NCI-H2029 treated with DMSO at 0.1 percent for 48 hours (cell line): ENCODE measurements at places on chromosomes 6 and 20.

DNA sequence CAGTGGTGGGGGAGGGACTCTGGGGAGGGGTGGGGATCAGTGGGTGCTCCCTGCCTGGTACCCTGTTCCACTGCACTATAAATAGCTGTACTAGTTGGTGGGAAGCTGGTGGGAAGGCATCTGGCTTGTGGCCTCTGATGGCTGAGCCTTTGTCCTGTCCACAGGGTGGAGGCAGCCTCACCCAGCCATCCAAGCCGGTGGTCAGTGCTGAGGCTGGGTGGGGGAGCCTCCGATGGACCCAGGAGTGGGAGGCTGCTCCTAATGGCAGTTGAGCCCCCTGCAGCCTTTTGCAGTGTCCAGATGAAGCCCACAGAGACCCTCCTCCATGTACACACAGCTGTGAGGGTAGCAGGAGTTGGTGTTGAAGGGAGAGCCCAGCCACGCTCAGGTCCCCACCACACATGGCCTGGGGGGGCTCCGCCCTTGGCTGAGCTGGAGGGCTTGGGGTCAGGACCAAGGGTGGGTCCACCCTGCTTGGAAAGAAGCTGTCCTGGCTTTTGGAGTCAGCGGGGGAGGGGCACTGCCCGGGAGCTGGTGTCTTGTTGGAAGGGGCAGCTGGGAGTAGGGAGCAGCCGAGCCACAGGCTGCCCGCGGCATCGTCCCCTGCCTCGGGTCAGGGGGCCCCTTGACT, 2.5 kb downstream of the PPDPF start:
- no peak for DNase-seq

DNA sequence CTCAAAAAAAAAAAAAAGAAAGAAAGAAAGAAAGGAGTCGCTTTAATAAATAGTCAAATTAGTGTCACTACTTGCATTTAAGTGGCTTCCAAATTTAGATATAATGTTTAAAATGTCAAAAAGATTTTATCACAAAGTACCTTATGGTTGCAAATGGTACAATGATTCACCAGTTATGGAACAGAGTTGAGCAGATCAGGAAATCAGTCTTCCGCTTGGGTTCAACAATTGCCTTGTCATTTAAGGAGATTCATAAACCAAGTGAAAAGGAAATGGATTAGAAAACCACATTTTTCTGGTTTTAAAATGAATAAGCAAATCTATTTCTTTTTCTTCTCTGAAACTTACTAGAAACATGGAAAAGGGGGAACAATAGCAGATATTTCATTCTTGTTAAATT, 94.8 kb upstream of the PTPRT start:
- no peak for DNase-seq

GRCh38 chr20:23680146-23680545, 8.7 kb downstream of the CST4 start:
- no peak for DNase-seq

DNA sequence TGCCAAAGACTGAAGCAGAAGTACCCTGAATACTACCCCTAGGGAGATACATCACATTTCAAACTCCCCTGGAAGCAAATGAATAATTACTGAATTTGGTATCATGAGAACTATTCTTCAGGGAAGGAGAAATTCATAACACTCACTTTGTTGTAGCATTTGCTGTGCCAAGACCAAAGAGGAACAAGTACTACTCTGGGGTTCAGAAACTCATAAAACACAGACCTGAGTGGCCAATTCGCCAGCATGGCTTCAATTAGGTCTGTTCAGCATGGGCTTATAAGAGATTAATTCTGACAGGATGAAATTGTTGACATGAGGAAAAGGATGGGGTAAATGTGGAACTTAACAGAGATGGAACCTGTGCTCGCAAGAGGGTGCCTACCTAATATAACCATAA, 6.5 kb downstream of the ELOVL5 start:
- DNase-seq = no peak

DNA sequence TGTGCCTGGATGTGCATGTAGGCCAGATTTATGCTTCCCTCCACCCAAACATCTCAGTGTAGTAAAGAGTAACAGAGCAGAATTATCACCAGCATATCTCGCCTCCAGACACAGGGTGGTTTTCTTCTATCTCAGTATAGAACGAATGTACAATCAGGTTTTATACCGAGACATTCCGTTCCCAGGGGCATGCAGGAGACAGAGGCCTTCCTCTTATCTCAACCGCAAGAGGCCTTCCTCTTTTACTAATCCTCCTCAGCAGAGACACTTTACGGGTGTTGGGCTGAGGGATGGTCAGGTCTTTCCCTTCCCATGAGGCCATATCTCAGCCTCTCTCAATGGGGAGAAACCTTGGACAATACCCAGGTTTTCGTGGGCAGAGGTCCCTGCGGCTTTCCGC, 36.4 kb upstream of the MC3R start:
- no peak for DNase-seq

DNA sequence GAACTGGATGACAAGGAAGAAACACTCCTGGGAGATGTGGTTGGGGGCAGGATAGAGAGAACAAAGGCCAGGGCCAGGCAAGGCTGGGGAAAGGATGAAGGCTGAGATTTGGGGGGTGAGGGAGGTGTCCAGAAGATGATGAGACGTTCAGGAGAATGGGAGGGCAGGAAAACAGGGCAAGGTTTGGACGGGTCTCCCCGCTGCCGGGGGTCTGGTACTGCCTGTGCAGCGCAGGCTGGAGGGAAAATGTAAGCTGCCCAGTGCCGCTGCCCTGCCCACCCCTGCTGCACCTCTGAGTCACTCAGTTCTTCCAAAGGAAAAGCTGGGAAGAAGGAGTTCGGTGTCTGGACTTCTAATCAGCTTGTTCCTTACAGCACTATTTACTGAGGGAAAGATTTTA, 130.9 kb downstream of the DTNBP1 start:
- DNase-seq = no peak

DNA sequence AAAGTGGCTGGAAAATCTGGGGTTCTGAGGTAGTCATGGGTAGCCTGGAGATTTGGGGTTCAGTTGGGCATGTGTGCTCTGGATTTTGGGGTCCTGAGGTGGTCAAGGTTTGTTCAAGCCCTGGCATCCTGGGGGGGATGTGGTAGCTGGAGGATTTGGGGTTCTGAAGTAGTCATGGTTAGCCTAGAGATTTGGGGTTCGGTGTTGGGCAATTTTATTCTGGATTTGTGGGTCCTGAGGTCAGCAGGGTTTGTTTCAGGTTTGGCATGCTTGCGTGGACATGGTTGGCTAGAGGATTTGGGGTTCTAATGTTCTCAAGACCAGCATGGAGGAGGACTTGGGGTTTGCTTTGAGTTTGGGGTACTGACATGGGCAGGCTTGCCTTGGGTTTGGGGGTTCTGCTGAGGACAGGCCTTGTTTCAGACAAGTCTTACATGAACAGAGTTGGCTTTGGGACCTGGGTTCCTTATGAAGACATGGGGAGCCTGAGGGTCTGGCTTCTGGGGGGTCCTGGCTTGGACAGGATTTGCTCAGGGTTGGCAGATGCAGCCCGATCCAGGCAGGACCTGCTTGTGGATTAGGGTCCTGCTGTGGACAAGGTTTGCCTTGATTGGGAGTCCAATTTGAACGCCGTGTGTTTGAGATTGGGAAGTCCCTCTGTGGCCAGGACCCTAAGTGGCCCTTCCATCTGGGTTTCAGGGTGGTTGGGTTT, 906 bp downstream of the ANKRD60 start:
- no peak for DNase-seq

GRCh38 chr6:46044881-46045617, 29.4 kb upstream of the CLIC5 start:
- no peak for DNase-seq

DNA sequence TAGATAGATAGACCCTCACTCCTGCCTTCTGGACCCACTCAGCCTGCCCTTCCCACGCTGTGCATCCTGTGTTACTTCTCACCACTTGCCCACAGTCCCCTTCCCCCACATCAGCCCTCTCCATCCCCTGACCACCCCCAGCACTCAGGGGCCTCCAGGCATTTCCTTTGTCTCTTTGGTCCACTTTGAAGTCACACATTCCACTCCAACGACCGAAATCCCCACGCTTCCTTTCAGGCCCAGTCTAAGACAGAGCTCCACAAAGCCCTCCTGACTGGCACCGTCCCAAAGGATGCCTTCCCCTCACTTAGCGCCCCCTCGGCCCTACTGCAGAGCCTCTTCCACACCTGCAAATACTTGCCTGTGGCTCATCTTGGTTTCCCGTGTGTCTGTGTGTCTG, 83.8 kb downstream of the FOXF2 start:
- no peak for DNase-seq

DNA sequence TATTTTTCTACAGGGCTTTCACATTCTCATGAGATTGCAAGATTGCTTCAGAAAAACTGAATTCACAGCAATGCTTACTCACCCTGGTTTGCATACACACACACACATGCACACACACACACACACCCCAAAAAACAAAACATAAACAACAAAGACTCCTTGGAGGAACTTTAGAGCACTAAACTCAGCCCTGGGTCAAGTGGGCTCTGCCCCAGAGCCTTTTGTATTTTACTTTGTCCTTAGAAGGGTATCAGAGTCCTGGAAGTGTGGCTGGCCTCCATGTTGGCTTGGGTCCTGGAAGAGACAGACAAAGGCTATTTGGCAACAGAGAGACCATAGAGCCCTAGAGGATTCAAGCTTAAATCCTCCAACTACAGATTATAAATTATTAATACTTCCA, 8.0 kb upstream of the CST9 start:
- DNase-seq = no peak

- DNase-seq = peak; percentile 99
Observed at GRCh38 chr6:117078624-117079023, 186.7 kb upstream of the VGLL2 start.

DNA sequence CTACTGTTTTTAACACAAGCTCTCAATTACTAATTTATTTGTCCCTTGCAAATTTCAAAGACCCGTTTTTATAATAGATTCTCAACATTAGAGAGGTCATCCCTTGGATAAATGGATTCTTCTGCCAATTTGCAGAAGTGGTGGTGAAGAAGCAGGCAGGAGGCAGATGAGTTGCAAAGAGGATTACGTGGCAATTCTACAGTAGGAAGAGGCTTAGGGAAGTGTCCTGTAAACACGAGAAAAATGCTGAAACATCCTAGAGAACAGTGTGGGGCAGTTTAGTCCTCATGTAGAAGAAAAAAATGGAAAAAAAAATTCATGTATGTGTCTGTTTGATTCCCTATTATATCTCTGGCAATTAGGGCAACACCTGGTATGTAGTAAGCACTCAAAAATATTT, 87.6 kb downstream of the BMP2 start:
- DNase-seq = no peak

DNA sequence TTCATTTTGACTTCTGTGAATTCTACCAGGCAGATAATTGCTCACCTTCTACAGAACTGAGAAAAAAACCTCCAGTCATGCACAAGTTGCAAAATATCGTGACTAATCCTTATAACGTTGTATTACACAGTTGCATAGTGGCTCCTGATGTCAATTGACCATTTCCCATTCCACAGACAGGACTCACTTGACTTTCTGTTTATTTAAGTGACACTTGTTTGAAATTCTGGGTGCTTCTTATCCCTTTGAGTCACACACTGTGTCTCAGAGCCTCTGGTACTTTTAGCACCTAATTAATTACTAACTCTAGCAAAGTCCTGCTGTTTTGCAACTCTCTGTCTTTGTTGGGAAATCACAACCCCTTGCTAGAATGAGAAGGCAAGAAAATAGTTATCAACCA, 16.2 kb upstream of the RSPO3 start:
- DNase-seq = no peak

DNA sequence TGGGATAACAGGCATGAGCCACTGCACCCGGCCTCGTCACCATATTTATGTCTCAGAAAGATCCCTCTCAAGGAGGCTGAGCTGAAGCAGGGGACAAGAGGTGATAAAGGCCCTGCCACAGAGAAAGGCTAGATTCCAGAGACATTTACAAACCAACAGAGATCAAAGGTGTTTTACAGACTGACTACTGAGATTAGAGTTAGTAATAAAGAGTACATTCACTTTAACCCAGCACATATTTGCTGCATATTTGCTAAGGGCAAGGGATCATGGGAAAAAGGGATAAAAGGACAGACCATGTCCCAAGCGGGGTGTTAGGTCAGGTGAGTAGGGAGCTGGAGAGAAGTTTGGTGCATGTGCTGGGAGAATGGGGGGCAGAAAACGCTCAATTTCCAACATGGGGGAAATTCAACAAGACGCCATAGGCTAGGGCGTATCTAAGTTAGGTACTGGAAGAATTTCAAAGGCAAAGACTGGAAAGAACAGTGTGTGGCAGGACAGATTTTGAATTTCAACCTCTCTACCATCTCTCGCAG, 43.8 kb upstream of the SEC63 start:
- DNase-seq = no peak

- DNase-seq = no peak
Observed at GRCh38 chr6:41163419-41163717, 452 bp upstream of the TREM2 start.

GRCh38 chr20:1822564-1823449, 72.4 kb upstream of the SIRPA start:
- no peak for DNase-seq

- DNase-seq = no peak
Observed at GRCh38 chr20:51636123-51636522, 93.6 kb upstream of the NFATC2 start.

DNA sequence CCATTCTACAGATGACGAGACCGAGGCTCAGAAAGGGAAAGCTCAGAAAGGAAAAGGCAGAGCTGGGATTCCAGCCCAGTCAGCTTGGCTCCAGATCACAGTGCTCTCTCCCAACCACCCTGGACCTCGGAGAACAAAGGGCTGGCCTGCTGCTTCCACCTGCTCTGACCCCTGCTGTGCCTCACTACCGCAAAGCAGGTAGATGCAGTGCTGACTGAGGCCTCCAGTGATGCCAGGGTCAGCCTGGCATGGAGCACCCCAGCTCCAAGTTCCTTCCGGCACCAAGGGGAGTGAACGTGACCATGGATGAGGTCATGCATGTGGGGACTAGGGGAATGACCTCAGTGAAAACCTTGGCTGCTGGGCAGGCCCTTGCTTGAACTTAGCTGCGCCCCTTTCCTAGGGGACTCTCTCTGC, 20.7 kb upstream of the TLDC2 start:
- no peak for DNase-seq

DNA sequence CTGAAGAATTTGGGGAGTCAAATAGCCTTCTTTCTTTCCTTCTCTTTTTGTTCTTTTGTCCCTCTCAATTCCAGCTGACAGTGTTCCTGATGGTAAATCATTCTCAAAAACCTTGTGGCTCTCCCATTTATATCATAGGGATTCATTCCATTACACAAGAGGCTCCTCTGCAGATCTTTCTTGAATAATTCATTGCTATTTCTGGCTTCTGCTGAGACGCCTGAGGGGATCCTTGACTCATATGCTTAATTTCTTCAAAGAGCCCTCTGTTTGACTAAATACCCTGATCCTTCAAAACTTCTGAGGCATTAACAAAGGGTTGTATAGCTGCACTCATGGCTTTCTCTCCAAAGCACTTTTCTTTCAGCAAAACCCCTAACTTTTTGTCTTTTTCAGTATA, 289.3 kb downstream of the FARS2 start:
- DNase-seq = no peak

DNA sequence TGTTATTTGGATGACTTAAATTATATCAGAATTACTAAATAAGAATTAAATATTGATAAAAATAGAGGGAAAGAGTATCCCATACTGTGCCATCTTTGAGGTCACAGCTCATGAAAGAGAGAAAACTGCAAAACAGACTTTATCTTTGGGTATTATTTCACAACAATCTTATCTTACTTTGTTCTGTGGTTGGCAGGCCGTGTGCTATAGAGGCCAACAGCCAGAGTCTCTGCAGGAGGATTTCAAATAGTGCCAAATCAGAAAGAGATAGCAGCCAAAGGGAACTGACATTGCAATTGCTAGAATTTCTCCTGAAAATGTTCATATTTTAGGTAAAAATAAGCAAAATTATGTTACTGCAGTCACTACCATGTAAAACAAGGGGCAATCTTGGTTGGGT, 354.2 kb downstream of the GRIK2 start:
- DNase-seq = no peak

- DNase-seq = no peak
Observed at GRCh38 chr20:62812181-62812906, 4.5 kb upstream of the COL9A3 start.
